ENCODE measurements at places on chromosomes 16 and 17. TPM values are rescaled to one million over a fixed set of nuclear protein-coding genes. Genes with fewer than 3 reads are reported as not detected.

GRCh38 chr17:42058063-42058462 lies 7.7 kb upstream of the C17orf113 start:
- H3K4me1 ChIP-seq = no peaks in the 10 kb centered on the region
- peaks cover 14% of the 10 kb centered on the region for H3K27me3 ChIP-seq
- no peak overlapping the region for H3K4me3 ChIP-seq
- no peak overlapping the region for H3K27ac ChIP-seq
- no peak for DNase-seq

BRIP1 gene
- 16.4 TPM for total RNA-seq

- H3K36me3 ChIP-seq = no peaks in the 10 kb centered on the region
- peak overlapping the region; percentile 74 for H3K4me3 ChIP-seq
- DNase-seq = no peak
- H3K27ac ChIP-seq = no peak overlapping the region
- no peaks in the 10 kb centered on the region for H3K27me3 ChIP-seq
Measured at GRCh38 chr16:4612977-4613635, 1.6 kb downstream of the UBALD1 start.

DNA sequence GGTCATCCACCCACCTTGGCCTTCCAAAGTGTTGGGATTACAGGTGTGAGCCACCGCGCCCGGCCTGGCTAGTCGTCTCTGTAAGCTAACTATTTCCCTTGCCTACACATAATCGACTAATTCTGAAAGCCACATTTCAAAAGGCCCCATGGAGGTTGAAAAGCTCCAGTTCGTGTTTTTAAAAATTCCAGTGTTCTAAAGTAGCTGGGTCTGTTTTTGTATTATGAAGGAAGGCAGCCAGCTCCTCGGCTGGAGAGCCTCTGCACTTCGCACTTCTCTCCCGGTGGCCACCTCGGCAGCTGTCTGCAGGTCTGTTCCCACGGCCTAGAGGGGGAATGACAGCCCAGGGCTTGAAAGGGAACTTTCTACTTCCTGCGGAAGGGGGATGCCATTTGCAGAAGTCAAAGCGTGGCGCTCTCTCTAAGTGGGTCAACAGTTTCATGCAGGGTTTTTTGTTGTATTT lies 16.9 kb downstream of the HASPIN start:
- no peak overlapping the region for H3K4me3 ChIP-seq
- peak overlapping the region; percentile 82 for H3K27ac ChIP-seq
- H3K4me1 ChIP-seq = peaks cover 35% of the 10 kb centered on the region
- no peak for DNase-seq

TEDC2 gene
- 34.6 TPM for total RNA-seq

DNA sequence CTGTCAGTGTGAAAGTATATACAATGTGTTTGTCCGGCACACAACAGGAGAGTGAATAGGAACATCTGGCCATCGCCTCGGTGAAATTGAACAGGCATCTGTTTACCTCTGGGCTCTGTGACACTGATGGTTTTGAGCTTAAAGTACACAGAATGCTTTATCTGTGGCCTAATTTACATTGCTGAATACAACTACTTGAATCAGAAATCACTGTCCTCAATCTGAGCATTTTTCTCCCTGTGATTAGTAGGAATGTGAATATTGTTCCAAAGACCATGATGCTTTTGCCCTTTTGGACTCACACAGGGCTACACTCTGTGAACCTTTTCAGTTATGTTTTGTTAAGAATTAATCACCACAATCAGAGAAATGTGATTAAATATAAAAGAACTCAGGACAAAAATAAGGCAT lies 323.0 kb upstream of the TBX2 start:
- DNase-seq = no peak
- H3K27me3 ChIP-seq = no peaks in the 10 kb centered on the region
- no peaks in the 10 kb centered on the region for H3K36me3 ChIP-seq
- H3K27ac ChIP-seq = no peak overlapping the region
- peaks cover 13% of the 10 kb centered on the region for H3K4me1 ChIP-seq

DNA sequence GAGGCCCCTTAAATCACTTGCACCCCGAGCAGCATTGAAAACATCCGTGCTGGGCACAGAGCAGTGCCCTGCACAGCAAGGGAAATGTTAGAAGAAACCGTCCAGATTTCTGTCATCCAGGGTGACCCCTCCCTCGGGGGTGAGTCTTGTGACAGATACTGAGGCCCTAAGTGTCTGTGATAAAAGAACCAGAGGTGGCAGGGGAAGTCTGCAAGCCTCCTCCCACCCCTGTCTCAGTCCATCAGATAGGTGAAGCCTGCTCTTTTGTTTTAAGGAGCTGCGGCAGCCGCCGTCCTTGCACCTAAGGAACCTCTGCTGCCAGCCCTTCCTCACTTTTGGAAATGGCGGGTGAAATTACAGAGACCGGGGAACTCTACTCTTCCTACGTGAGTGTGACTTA lies 845 bp upstream of the NAT9 start:
- no peak for DNase-seq
- peak overlapping the region; percentile 99 for H3K4me3 ChIP-seq
- peaks cover 48% of the 10 kb centered on the region for H3K4me1 ChIP-seq
- peaks cover 39% of the 10 kb centered on the region for H3K36me3 ChIP-seq
- peak overlapping the region; percentile 28 for H3K27ac ChIP-seq

GRCh38 chr16:89149386-89149785 lies 22.2 kb upstream of the CDH15 start:
- no peak for DNase-seq
- H3K27ac ChIP-seq = no peak overlapping the region
- no peaks in the 10 kb centered on the region for H3K27me3 ChIP-seq
- peaks cover 55% of the 10 kb centered on the region for H3K36me3 ChIP-seq
- H3K4me3 ChIP-seq = no peak overlapping the region

GRCh38 chr17:56047331-56047730 lies 105.9 kb upstream of the ANKFN1 start:
- H3K36me3 ChIP-seq = no peaks in the 10 kb centered on the region
- no peaks in the 10 kb centered on the region for H3K4me1 ChIP-seq
- no peaks in the 10 kb centered on the region for H3K27me3 ChIP-seq

DNA sequence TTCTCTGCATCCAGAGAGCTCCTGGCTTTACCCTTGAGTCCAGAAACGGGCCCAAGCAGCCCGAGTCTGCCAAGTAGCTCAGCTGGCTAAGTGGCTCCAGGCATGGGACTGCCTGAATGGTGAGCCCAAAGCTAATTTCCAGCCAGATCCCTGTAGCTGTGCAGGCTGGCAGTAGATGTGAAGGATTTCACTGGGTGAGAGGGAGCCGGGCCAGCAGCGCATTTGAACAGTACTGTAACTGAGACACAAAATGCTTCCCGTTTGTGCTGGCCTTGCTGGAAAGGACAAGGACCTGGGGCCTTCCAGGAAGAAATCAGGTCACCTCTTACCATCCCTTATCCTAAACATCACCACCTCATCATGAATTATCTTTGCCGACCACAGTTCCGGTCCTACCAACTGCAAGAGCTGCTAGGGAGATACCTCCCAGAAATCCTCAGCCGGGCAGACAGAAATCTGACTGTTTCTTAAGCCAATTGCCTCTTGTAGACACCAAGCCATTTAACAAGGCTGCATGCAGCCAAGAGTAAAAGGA lies 3.7 kb downstream of the TIMP2 start:
- H3K27me3 ChIP-seq = peaks cover 21% of the 10 kb centered on the region
- H3K27ac ChIP-seq = no peak overlapping the region
- H3K4me1 ChIP-seq = peaks cover 11% of the 10 kb centered on the region
- H3K36me3 ChIP-seq = no peaks in the 10 kb centered on the region
- no peak for DNase-seq

DNA sequence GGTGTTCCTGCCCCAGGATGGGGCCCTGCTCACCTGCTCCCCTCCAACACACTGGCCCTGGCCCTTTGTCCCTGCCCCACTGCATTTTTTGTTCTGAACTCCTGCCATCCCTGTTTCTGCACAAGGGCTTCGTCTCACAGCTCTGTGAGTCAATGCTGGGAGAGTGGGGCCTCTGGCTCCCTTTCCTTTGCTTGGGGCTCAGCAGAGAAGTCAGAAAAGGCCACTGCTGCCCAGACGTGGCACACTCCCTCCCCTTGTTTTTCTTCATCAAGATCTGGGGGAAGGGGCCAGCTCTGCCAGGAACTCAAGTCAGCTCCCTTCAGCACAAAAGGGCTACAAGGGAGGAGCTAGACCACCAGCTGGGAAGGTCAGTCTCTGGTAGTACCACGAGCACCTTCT lies 8.9 kb downstream of the PROCA1 start:
- H3K27me3 ChIP-seq = no peaks in the 10 kb centered on the region
- H3K27ac ChIP-seq = no peak overlapping the region
- H3K4me3 ChIP-seq = no peak overlapping the region
- peaks cover 56% of the 10 kb centered on the region for H3K36me3 ChIP-seq
- no peak for DNase-seq
- no peaks in the 10 kb centered on the region for H3K4me1 ChIP-seq

GRCh38 chr16:9412915-9413264 lies 321.4 kb downstream of the HAPSTR1 start:
- no peaks in the 10 kb centered on the region for H3K4me1 ChIP-seq
- H3K27ac ChIP-seq = no peak overlapping the region
- no peak for DNase-seq
- no peaks in the 10 kb centered on the region for H3K36me3 ChIP-seq
- H3K4me3 ChIP-seq = no peak overlapping the region
- H3K27me3 ChIP-seq = no peaks in the 10 kb centered on the region

GRCh38 chr17:740240-741017 lies 8.0 kb downstream of the TLCD3A start:
- peaks cover 82% of the 10 kb centered on the region for H3K36me3 ChIP-seq
- no peak for DNase-seq
- no peaks in the 10 kb centered on the region for H3K27me3 ChIP-seq
- no peak overlapping the region for H3K4me3 ChIP-seq
- peak overlapping the region; percentile 72 for H3K27ac ChIP-seq

CD300LG gene
- not detected for total RNA-seq

- no peak overlapping the region for H3K4me3 ChIP-seq
- H3K36me3 ChIP-seq = peaks cover 15% of the 10 kb centered on the region
- H3K27ac ChIP-seq = peak overlapping the region; percentile 46
- H3K4me1 ChIP-seq = peaks cover 15% of the 10 kb centered on the region
Measured at GRCh38 chr16:2595393-2596205, 57.8 kb downstream of the PDPK1 start.

CALB2 gene
- not detected for total RNA-seq

Measured in activated T-helper 2 cell treated with anti-CD3 and anti-CD28 coated beads, Interferon-gamma antibody, Interleukin-2, Interleukin-4, amounts not matched to agents 10 μg/mL and 5 μg/mL and 100 μg/mL, durations not matched to agents 14 hours and 24 hours and 36 hours (primary cell).